Omental fat pad (tissue), 4 donors: ENCODE measurements at places on chromosomes 3 and 15.

GRCh38 chr3:66561367-66561766 is 60.5 kb upstream of the LRIG1 start:
- no peak for DNase-seq

- DNase-seq = no peak
These were observed 21.7 kb downstream of the CLDN11 start for GRCh38 chr3:170440344-170440743.

DNA sequence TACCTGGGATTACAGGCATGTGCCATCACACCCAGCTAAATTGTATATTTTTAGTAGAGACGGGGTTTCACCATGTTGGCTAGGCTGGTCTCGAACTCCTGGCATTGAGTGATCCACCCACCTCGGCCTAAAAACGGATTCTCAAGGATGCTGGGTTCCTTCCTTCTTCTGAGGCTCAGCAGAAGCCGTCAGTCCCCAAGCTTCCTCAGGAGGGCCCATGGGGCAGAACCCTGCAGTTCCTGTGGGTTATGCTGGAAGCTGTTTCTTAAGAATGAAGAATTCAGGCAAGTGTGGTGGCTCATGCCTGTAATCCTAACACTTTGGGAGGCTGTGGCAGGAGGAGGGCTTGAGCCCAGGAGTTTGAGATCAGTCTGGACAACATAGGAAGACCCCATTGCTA is 29.0 kb upstream of the ZNF710 start:
- no peak for DNase-seq

- no peak for DNase-seq
These were observed 313.7 kb upstream of the COL8A1 start for GRCh38 chr3:99324636-99325203.

- no peak for DNase-seq
These were observed 168.1 kb upstream of the STAC start for GRCh38 chr3:36212251-36212650.

DNA sequence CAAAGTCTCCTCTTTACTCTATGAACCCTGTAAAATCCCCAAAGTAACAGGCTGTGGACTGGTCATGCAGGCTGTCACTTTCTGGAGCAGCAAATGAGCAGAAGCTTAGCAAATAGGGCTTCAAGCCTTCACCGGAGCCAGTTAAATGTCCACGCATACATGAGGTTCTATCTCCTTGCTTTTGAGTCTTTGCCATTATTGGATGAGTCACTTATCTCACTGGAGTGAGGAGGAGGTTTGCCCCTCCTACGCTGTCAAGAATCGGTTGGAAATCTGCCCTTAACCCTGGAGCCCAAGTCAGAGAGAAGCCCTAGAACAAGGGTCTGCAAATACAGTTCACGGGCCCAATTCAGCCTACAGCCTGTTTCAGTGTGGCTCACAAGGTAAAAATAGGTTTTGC is 126.1 kb upstream of the CTNNB1 start:
- DNase-seq = no peak

GRCh38 chr3:11814663-11815062 is 32.0 kb downstream of the TAMM41 start:
- no peak for DNase-seq

GRCh38 chr15:60137711-60138396 is 133.7 kb downstream of the FOXB1 start:
- no peak for DNase-seq

DNA sequence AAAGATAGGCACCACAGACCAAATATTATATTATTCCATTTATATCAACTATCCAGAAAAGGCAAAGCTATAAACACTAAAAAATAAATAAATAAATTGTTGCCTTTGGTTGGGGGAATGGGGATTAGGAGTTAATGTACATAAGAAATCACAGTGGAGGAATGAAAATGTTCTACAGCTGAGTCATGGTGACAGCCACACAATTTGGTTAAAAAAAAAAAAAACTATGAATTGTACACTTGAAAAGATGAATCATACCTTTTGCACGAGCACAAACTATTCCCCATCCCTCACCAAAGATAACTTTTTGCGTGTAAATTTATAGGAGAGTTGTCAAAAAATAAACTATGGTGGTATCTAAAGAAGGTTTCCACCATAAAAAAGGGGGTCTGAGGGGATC is 103.2 kb downstream of the TBC1D5 start:
- DNase-seq = no peak

- DNase-seq = no peak
These were observed 250.0 kb downstream of the XXYLT1 start for GRCh38 chr3:195020921-195021320.

DNA sequence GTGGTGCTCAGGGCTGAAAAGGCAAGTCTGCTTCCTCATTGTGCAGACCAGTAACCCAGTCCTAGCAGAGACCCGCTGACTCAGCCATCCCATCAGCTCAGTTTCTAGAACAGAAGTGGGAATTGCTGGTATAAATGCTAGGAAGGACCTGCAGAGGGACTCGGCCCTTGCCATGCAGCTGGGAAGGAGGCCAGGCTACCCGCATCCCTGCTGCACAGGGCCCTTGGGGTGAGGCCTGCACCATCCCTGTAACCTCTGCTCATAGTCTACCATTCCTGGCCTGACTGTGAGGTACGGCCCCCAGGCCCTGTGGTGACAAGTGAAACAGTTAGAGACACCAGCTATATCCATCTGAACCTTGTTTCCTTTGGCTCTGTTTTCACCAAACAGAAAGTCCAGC is 23.5 kb downstream of the RAB6B start:
- no peak for DNase-seq
